ENCODE measurements at places on chromosomes 11 and 22. TPM values are rescaled to one million over a fixed set of nuclear protein-coding genes. Genes with fewer than 3 reads are reported as not detected.

- no peaks in the 10 kb centered on the region for H3K36me3 ChIP-seq
- DNase-seq: no peak
- H3K27ac ChIP-seq: no peak overlapping the region
- H3K4me3 ChIP-seq: no peak overlapping the region
- H3K4me1 ChIP-seq: no peaks in the 10 kb centered on the region
Observed at GRCh38 chr11:22875869-22876473, 15.7 kb upstream of the CCDC179 start.

DNA sequence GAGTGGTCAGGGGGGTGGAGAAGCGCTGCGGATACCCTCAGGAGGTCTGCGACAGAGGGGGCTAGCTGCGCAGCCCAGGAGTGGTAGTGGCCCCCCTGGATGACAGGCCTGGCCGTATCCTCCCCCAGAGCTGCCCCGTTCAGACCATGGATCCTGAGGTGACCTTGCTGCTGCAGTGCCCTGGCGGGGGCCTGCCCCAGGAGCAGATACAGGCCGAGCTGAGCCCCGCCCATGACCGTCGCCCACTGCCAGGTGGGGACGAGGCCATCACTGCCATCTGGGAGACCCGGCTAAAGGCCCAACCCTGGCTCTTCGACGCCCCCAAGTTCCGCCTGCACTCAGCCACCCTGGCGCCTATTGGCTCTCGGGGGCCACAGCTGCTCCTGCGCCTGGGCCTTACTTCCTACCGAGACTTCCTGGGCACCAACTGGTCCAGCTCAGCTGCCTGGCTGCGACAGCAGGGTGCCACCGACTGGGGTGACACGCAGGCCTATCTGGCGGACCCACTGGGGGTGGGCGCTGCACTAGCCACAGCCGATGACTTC, 505 bp downstream of the NUDT22 start:
- no peaks in the 10 kb centered on the region for H3K27me3 ChIP-seq
- peak; percentile 80 for DNase-seq
- H3K4me1 ChIP-seq: peaks cover 44% of the 10 kb centered on the region
- peak overlapping the region; percentile 97 for H3K4me3 ChIP-seq

GRCh38 chr11:58204042-58204441, at the start of gene OR1S2:
Gene OR1S2 (minus strand): TSS chr11:58204142. CDS start chr11:58204142, 0 bp downstream.
- no peak for DNase-seq
- H3K4me3 ChIP-seq: no peak within 1 kb of the TSS
- H3K4me1 ChIP-seq: no peaks in the 10 kb centered on the region
- H3K36me3 ChIP-seq: no peaks in the 10 kb centered on the region
- no peak within 1 kb of the TSS for H3K27ac ChIP-seq

GRCh38 chr11:90220391-90220790, 2.5 kb downstream of the CHORDC1 start:
- H3K27ac ChIP-seq: no peak overlapping the region
- peaks cover 27% of the 10 kb centered on the region for H3K4me1 ChIP-seq
- no peaks in the 10 kb centered on the region for H3K36me3 ChIP-seq
- no peak overlapping the region for H3K4me3 ChIP-seq

GRCh38 chr11:19694796-19695345, 17.8 kb upstream of the NAV2 start:
- H3K27me3 ChIP-seq: no peaks in the 10 kb centered on the region
- H3K4me3 ChIP-seq: no peak overlapping the region
- no peak for DNase-seq
- H3K27ac ChIP-seq: no peak overlapping the region
- H3K36me3 ChIP-seq: no peaks in the 10 kb centered on the region
- H3K4me1 ChIP-seq: peaks cover 9% of the 10 kb centered on the region

DNA sequence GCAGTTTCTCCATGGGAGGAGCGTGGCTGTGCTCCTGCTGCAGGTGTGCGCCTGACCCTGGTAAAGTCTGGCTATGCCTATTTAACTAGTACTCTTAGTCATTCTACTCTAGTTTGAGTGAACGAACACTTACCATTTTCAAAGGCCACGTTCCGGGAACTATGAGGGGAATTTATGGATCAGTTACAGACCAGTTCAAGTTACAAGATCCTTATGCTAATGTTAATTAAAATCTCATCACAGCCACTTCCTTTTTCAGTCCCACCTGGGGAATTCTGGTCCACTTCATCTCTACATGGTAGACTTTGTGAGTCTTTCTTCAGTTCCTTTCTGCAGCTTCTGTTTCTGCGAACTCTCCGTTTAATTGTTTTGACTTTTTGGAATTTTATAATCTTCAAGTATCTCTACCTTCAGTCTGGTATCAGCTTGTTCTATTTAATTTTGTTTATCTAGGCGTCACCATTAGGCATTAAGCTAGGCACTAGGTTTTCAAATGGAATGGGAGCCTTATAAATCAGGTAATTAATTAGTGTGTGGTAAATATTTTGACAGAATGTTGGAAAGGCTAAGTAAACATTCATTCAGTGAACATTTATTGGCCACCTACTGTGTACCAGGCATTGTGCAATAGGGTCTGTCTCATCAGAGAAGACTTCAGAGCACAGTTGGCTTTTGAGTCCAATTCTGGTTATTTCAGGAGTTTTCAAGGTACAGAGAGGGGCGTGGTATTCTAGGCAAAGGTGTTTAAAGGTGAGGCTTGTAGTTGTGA, 78.9 kb downstream of the GRK3 start:
- H3K4me1 ChIP-seq: no peaks in the 10 kb centered on the region
- no peak overlapping the region for H3K27ac ChIP-seq
- no peaks in the 10 kb centered on the region for H3K27me3 ChIP-seq
- H3K36me3 ChIP-seq: no peaks in the 10 kb centered on the region

- no peaks in the 10 kb centered on the region for H3K36me3 ChIP-seq
- no peaks in the 10 kb centered on the region for H3K27me3 ChIP-seq
- no peak overlapping the region for H3K4me3 ChIP-seq
- H3K4me1 ChIP-seq: no peaks in the 10 kb centered on the region
Observed at GRCh38 chr11:82406611-82407010, 327.1 kb downstream of the FAM181B start.

DNA sequence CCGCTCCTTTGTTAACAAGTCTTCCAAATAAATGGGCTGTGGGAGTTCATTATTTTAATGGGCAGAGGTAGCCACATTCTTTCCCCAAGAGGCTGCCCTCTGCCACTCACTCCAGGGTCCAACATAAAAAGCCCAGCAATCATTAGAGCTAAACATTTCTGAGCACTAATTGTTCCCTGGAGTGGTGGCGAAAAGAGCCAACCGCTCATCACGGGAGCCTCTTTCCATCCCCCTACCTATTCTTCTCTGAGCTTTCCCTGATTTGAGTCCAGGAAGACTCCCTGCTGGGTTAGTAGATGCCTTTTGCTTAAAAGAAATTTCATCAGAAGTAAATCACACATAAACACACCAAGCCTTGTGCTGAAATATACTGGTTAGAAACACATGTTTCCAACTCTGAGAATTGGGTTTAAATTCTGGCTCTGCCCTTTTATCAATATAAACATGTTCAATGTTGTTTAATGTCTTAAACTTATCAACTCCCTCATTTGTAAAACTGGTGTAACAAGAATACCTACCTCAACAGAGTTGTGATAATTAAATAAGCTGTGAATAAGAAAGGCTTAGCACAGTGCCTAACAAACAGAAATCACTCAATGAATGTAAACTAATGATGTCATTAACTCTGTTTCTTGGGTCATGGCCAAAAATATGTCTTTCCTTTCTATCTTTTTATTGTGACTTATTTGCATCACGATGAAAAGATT, at the start of gene OR5A2:
OR5A2 (minus strand) TSS at position 53 of the 707 bp plus-strand sequence. CDS start 3,460 bp downstream, outside the sequence.
- H3K27ac ChIP-seq: no peak within 1 kb of the TSS
- H3K4me3 ChIP-seq: no peak within 1 kb of the TSS
- no peak for DNase-seq

DNA sequence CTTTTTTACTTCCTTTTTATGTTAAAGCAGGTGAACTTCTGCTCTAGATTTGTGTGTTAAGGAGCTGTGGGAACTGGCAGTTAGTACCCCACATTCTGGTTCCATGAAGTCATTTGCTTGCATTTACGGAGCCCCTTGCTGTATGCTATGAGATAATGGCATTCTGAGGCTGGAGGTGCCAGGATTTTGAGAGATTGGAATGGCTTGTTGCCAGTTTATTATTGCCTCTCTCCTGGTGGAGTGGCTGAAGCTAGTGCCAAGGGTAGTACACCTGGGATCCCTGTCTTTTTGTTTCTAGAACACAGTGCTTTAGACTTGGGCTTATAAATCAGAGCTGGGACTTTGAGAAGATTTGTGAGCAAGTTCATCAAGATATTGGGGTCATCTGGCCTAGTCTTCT, 73.8 kb downstream of the STIM1 start:
- no peak overlapping the region for H3K4me3 ChIP-seq
- no peaks in the 10 kb centered on the region for H3K36me3 ChIP-seq
- no peak for DNase-seq
- H3K4me1 ChIP-seq: peaks cover 21% of the 10 kb centered on the region
- H3K27me3 ChIP-seq: no peaks in the 10 kb centered on the region

GRCh38 chr22:21444701-21445436, 22.3 kb upstream of the TMEM191C start:
- H3K36me3 ChIP-seq: peaks cover 35% of the 10 kb centered on the region
- no peaks in the 10 kb centered on the region for H3K4me1 ChIP-seq
- no peak overlapping the region for H3K27ac ChIP-seq

GRCh38 chr22:17105143-17106129, 15.7 kb downstream of the TMEM121B start:
- H3K27me3 ChIP-seq: no peaks in the 10 kb centered on the region
- H3K36me3 ChIP-seq: peaks cover 92% of the 10 kb centered on the region
- H3K4me3 ChIP-seq: no peak overlapping the region
- H3K4me1 ChIP-seq: peaks cover 42% of the 10 kb centered on the region
- DNase-seq: no peak
- no peak overlapping the region for H3K27ac ChIP-seq

- H3K36me3 ChIP-seq: peaks cover 76% of the 10 kb centered on the region
- no peaks in the 10 kb centered on the region for H3K27me3 ChIP-seq
- H3K27ac ChIP-seq: no peak overlapping the region
Observed at GRCh38 chr22:29298641-29299040, 7.8 kb upstream of the GAS2L1 start.

DNA sequence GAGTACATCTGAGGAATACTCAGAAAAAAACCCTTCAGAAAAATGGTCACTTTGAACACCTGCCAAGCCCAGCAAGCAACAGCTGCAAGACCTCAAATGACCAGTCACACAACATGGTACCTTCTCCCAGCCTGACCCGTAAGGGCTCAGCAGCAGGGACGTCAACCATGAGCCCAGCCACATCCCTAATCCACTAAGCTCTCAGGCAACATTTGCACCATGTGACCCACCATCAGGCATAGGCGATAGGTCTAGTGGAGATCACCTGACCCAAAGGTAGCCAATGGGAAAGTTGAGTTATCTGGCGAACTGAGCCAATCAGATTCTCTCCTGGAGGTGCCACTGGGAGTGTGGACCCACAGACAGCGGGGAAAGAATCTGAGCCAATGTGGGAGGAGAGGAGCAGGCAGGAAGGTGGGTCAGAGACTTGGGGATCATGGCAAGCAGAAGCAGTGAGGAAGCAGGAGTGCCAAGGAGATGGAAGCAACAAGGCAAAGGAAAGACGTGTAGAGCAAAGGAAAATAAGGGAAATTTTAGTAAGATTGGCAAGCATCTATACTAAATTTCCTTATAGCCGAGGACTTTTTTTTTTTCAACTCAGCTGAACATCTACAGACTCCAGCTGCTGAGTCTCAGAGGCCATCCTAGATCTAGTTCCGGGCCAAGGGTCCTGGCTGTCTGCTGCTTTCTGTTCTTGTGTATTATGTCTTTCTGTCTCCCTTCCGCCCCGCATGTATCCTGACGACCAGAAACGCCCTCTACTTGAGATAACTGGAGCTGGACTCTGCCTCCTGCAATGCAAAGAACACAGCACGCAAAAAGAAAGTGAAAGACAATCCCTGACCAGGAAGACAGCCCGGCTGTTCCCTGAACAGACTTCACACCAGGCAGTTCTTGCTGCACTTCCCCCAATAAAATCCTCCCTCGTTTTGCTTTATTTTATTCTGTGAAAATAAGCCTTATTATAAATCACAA, 11.0 kb upstream of the PLAAT2 start:
- no peak for DNase-seq
- H3K36me3 ChIP-seq: no peaks in the 10 kb centered on the region
- H3K4me3 ChIP-seq: peak overlapping the region; percentile 37
- peak overlapping the region; percentile 76 for H3K27ac ChIP-seq
- H3K4me1 ChIP-seq: peaks cover 27% of the 10 kb centered on the region

DNA sequence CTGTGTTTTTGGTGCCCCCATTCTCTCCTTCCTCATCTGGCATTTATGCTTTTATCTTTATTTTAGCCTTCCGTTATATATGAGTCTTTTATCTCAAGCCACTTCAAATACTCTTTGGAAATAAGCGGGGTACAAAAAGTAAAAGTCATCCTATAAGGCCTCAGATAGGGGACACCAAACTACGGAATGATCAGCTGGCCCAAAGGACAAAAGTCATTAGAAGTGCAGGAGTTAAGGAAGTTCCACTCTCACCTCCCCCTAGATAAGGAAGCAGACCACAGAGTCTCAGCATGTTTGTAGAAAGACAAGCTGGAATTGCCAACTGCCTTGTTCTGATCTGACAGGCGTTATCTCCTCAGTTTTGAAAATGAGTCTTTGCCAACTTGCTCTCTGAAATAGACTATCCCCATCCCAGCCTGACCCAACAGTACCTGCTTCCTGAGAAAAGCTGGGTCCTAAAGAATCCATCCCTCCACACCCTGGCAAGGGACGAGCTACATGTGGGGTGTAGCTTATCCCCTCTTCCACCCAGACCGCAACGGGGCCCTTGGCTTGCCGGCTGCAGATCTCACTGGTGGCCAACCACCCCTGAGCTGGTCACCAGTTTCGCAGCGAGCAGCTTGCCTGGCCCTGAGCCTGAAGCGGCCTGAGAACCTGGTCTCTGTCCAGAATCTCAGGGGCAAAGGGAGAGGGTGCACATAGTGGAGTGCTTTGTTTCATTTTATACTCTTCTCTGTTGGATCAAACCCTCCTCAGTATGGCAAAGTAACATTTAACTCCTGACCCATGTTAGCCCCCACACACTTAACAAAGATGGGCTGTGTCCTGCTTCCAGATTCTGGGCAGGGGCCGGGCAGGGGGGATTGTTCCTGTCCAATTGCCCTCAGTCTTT, 13.8 kb downstream of the FADS2 start:
- DNase-seq: no peak
- peaks cover 42% of the 10 kb centered on the region for H3K36me3 ChIP-seq
- H3K4me1 ChIP-seq: no peaks in the 10 kb centered on the region
- H3K27ac ChIP-seq: no peak overlapping the region

GRCh38 chr11:118608360-118609227, 1.2 kb downstream of the PHLDB1 start:
- peaks cover 4% of the 10 kb centered on the region for H3K36me3 ChIP-seq
- peaks cover 8% of the 10 kb centered on the region for H3K27me3 ChIP-seq
- peak overlapping the region; percentile 90 for H3K27ac ChIP-seq
- H3K4me1 ChIP-seq: peaks cover 49% of the 10 kb centered on the region
- DNase-seq: peak; percentile 77

Gene MRPL21
- total RNA-seq: 32.9 TPM

Gene CDC42EP2
- total RNA-seq: 17.0 TPM

Gene MRGPRX4
- total RNA-seq: not detected

Gene BRD1
- 37.4 TPM for total RNA-seq

Gene DEPDC7
- total RNA-seq: 0.71 TPM

Gene PRRG4
- total RNA-seq: 12.0 TPM

Gene YDJC
- total RNA-seq: 13.1 TPM

Gene SOX6
- total RNA-seq: 4.8 TPM

Gene DEFB108B
- total RNA-seq: not detected

Gene DCUN1D5
- 18.1 TPM for total RNA-seq

Gene CHRNA10
- 1.7 TPM for total RNA-seq

Gene GLB1L2
- total RNA-seq: 5.1 TPM

Gene RAB36
- 9.6 TPM for total RNA-seq

Gene CSF2RB
- 30.1 TPM for total RNA-seq

All from lower lobe of right lung (tissue), 2 donors.